Activated CD4-positive, alpha-beta T cell treated with anti-CD3 and anti-CD28 coated beads, Interleukin-2, Interleukin-6, amounts not matched to agents 100 ng/mL and 50 ng/mL, durations not matched to agents 16 hours and 8 hours (primary cell): ENCODE measurements at places on chromosomes 7 and 10.

- DNase-seq: peak; percentile 66
Observed at GRCh38 chr10:110355922-110356627, 51.4 kb upstream of the SMNDC1 start.

- DNase-seq: no peak
Observed at GRCh38 chr7:78850093-78850740, 603.2 kb downstream of the MAGI2 start.

DNA sequence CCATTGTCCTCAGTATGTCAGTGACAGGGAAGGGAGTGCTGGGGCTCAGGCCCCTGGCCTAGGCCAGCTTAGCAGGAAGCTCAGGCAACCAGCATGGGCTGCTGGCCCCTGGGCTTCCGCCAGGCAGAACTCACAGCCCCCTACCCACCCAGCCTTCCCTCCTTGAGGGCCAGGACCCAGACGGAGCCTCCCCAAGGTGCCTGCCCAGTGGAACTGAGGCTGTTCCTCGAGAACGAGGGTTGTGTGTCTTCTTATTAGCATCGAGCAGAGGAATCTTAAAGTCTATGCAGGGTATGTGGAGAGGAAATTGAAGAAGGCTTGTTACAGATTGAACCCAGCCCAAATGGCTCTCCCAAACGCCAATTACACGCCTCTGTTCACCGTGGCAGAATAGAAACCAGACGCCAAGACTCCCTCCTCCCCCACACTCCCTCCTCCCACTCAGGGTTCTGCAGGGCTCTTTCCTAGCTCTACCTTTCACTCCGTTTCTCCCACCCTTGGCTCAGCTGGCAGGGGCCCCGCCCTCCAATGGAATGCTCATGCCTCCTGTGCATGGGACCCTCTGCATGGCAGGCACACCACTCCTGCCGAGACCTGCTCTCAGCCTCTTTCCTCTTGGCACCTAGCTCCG, 134.4 kb downstream of the ZMIZ1 start:
- DNase-seq: no peak

DNA sequence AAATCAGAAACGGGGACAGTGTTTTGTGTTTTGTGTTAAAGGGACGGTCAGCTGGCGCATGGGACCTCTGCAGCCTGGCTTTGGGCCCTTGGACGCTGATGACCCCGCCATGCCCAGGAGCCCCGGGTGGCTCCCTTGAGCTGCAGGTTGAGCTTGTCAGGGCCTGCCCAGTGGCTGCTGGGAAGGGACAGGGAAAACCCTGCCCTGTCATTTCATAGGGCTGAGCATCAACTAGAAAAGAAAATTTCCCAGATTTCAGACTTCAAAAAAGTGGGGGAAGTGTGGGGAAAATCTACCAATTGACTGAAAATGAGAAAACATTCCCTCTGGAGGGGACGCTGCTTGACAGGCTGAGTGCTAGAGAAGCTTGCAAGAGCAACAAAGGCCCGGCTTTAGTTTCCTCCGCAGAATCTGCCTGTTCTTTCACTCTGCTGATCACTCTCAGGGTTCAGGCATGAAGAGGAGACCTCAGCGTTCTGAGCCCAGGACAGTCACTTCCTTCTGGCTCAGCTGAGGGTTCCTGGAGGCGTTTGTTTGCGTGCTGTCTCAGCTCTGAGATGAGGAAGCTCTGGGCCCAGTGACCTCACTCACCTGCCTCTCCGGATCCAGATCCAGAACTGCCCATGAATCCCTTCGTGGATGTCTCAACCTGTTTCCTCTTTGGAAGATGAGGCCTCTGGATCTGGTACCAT, 18.6 kb upstream of the DNAJB6 start:
- no peak for DNase-seq

- DNase-seq: no peak
Observed at GRCh38 chr10:79147796-79148451, 79.2 kb downstream of the ZMIZ1 start.

- no peak for DNase-seq
Observed at GRCh38 chr10:122592161-122592560, 31.6 kb downstream of the DMBT1 start.

- no peak for DNase-seq
Observed at GRCh38 chr7:46524350-46524749, 603.3 kb upstream of the IGFBP3 start.

- no peak for DNase-seq
Observed at GRCh38 chr10:72265990-72266865, 7.5 kb upstream of the DDIT4 start.

DNA sequence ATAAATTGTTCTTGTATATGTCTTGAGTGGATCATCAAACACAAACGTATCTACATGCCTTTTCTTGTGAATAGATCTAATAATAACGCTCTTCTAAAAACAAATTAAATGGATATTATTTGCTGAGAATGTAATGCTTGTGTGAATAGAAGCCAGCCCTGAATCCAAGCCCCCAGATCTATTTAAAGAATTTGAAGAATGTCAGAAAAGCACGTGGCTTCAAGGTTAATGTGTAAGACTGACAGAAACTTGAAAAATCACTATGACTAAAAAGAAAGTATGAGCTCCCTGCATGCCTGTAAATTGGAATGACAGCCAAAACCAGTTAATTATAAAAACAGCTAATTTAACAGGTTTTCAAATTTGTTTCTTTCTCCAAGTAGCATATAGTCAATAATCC, 43.2 kb upstream of the ATRNL1 start:
- DNase-seq: no peak

DNA sequence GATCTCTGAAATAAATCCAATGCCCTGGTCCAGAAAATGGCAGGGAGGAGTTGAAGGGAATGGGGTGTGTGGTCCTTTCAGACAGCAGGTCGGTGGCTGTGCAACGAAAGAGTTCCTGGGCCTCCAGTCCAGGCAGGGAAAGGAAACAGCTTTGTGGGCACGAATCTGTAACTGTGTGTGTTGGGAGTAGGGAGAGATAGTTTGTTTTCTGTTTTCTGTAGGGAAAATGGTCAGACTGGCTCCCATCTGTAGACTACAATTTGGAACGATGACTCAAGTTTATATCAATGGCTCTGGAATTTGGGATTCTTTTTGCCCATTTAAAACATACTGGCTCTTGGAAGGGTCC, 2.6 kb upstream of the HOXA9 start:
- DNase-seq: no peak

GRCh38 chr7:47948141-47948790, at the start of gene PKD1L1:
TSS of gene PKD1L1 (minus strand) at chr7:47948466. CDS start at chr7:47948440, 26 bp downstream.
- DNase-seq: no peak

DNA sequence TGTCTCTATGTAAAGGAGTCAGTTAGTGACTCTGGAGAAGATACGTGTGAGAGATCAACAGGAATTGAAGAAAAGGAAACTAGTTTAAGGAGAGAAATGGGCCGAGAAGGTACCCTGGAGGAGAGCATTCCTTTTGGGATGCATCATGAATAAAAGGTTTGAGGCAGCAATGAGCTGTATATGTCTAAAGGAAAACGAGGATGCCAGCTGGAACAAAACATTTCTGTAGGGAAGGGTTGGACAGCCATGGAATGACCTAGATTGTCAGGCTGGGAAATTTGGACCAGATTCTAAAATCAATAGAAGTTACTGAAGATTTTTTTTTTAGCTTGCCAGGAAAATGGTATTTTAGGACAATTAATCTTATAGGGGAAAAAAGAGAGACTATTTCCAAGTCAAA, 17.2 kb upstream of the MPP7 start:
- DNase-seq: no peak

DNA sequence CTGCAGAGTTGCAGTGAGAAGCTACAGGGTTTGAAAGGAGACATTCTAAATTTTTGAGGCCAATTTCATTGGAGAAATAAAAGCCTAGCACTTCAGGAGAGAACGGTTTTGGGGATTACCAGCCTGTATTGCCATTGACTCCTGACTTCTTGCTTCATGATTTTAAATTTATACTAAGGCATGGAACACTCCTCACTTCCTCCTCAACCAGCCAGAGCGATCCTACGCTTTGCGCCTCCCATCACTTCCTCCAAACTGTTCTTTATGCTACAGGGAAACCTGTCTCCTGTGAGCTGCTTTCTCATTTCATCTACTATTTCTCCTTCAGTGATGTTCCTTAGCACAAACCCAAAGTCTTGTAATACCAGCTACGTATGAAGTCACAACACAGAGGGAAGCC, 495.1 kb downstream of the SUGCT start:
- DNase-seq: no peak

- DNase-seq: no peak
Observed at GRCh38 chr7:143321734-143322133, 5.8 kb downstream of the CLCN1 start.

- no peak for DNase-seq
Observed at GRCh38 chr7:132650498-132650897, 74.2 kb upstream of the PLXNA4 start.

DNA sequence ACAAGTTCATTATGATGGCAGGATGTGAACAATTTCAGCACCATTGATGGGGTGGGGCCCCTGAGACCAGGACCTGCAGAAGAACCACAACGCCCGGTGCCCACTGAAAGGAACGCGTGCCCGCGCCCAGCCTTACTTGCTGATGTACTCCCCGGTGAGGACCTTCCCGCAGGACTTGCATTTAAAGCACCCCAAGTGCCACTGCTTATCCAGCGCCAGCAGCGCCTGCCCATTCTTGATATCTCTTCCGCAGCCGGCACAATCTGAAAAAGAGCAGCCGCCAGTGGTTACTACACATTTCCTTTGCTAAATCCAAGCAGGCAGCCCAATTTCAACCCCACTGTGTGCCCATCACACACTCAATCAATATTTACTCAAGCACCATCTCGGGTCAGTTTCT, 110.6 kb downstream of the ABLIM1 start:
- DNase-seq: no peak

- DNase-seq: no peak
Observed at GRCh38 chr10:100717166-100717565, 28.2 kb upstream of the PAX2 start.

DNA sequence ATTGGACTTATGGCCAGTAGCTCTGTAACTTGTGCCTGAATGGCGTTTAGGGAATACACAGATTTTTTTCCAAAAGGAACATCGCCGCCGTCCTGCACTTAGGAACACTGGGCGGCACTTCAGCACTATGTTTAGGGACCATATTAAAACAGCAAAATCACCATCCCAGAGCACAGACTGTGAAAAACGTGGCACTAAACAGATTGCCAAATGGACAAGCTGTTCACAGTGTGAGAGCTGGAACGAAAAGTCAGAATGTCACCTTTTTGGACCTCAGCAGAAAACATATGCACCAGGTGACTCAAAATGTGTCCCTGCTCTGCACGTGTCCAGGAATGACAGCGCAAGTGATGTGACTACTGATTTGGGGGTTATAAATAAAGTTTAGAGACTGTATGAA, 87.9 kb downstream of the ODAD2 start:
- no peak for DNase-seq

DNA sequence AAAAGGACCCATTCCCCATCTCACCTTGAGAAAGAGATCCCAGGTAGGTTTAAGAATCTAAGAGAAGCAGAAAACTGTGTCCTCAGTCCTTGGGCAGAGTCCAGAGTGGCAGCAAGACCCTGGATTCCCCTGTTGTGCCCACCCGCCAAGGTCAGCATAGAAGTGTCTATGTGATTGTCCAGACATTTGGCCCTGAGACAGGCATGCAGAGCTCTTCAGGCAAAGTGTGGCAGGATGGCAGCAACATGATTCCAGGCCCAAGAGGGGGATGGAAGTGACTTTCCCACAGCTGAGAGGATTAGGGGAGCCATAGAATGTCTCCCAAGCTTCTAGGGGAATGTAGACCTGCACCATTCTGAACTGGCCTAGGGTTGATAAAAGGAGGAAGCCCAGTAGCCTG, 39.1 kb upstream of the OPALIN start:
- no peak for DNase-seq

GRCh38 chr10:111126077-111126476, 49.2 kb downstream of the ADRA2A start:
- no peak for DNase-seq

GRCh38 chr10:93006435-93007039, 54.1 kb upstream of the CYP26C1 start:
- peak; percentile 16 for DNase-seq

- DNase-seq: no peak
Observed at GRCh38 chr10:119821182-119821581, 51.5 kb downstream of the MCMBP start.

DNA sequence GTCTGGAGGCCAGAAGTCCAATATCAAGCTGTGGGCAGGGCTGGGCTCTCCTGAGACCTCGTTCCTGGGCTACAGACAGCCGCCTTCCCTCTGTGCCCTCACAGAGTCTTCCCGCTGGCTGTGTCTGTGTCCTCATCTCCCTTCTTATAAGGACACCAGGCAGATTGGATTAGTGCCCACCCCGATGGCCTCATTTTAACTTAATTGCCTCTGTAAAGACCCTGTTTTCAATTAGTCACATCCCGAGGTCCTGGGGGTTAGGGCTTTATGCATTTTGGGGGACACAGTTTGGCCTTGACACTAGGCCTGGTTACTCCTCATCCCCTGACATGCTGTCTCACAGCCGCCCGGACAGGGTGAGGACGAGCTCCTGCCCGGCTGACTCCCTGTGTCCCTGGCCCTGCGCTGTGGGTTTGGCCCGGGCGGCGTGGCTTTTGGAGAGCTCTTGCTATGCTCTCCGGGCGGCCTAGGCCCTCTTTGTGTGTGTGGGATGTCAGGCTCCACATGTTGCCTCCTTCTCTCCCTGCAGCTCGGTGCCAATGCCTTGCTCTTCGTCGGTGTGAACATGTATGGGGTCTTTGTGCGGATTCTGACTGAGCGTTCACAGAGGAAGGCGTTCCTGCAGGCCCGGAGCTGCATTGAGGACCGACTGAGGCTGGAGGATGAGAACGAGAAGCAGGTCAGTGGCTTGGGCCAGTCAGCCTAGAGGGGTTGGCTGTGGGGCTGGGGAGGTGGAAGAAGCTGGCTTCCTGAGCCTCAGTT, 18.2 kb downstream of the ADCY1 start:
- DNase-seq: no peak

GRCh38 chr10:45495438-45496152, 121.6 kb downstream of the ALOX5 start:
- DNase-seq: peak; percentile 9

GRCh38 chr7:12772768-12773167, 85.3 kb downstream of the ARL4A start:
- DNase-seq: no peak

DNA sequence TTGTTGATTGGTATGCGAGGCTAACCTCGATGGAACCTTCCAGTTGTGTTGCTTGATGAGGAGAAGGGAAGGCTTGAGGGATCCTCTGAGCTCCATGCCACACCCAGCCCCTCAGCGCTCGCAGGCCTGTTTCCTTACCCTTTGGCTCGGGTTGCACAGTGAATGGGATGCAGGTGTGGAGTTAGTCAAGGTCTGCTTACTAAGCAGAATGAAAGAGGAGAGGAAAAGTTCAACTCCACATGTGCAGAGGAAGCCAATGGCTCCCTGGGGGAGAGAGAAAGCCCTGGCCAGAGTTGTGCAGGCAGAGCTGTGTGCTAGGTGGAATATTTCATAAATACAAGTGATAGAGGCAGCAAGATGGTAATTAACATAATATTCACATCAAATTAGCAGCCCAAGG, 85.5 kb downstream of the JCAD start:
- no peak for DNase-seq

GRCh38 chr10:133359972-133360610, 2.3 kb upstream of the FUOM start:
- no peak for DNase-seq

- DNase-seq: no peak
Observed at GRCh38 chr10:71999360-72000072, 35.3 kb downstream of the CHST3 start.
